Fibroblast of mammary gland (primary cell): ENCODE measurements at places on chromosomes 4 and X.

- no peak for DNase-seq
Measured at GRCh38 chr4:174053895-174054294, 229.6 kb downstream of the FBXO8 start.

GRCh38 chr4:22877486-22878052, 184.8 kb downstream of the GBA3 start:
- DNase-seq, result no peak

DNA sequence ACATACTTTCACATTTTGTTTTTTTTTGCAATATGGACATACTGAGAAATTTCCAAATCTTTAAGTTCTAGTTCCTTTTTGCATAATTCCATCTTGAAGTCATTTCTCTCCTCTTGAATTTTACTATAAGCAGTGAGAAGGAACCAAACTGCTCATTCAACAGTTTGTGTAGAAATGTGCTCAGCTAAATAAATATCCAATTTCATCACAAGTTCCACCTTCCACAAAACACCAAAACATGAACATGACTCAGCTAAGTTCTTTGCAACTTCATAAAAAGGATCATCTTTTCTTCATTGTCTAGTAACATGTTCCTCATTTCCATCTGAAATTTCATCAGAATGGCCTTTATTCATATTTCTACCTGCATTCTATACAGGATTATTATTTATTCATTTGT, 77.3 kb upstream of the FGF13 start:
- DNase-seq, result no peak

DNA sequence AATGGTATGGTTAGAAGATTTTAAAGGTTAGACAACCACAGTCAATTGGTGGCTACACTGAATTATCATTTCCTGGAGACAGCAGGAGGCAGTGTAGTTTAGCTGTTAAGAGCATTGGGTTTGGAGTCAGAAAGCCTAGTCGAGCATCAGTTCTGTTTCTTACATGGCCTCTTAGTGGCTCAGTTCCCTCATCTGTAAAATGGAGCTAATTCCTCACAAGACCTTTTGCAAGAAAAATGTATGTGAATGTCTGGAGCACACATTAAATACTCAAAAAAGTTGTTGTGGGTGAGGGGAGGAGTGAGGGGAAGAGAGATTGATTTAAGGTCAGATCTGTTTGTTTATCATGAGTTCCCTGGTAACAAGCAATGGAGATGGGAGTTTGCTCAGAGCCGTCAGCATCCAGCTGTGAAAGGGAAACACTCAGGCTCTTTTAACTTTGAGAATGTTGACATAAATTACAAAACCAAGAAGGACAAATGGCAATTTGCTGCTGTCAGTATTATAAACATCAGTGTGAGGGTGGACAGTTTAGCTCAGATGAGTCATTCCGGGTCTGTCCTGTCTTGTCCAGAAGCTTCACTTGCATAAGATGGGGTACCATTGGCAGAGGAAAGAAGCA, 98.2 kb upstream of the PGRMC2 start:
- DNase-seq, result peak; percentile 75

DNA sequence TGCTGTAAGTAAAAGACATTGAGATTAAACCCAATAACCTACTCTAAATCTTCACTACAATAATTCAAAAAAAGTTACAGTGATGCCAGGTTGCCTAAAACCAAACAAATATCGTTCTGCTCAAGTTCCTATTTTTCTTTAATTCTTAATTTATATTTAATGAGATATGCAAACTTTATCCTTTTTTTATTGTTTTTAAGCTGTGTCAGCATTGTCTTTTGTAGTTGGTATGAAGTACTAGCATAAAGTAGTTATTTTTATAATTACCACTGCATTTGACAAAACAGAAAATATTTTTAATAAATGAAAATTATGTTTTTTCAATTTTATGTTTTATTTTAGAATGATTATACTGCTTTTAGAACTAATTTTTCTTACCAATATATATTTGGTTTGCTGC, 1431.1 kb upstream of the PCDH7 start:
- DNase-seq, result no peak

DNA sequence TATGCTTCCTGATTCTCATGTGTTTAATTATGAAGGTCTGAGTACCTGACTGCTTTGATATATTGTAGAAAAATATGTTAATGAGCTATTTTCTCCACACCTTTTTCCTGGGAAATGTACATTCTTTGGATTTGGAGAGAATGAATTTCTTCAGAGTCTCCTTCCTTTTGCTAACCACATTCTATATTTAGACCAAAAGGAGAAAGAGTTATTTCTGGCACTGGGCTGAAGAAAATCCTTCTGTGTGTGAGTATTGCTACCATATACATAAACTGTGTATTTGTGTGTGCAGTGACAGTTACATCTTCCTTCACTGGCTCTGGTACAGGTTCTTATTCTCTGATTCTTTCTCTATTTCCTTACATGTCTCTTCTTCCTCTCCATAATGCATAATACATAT, 44.5 kb upstream of the PGRMC2 start:
- no peak for DNase-seq

DNA sequence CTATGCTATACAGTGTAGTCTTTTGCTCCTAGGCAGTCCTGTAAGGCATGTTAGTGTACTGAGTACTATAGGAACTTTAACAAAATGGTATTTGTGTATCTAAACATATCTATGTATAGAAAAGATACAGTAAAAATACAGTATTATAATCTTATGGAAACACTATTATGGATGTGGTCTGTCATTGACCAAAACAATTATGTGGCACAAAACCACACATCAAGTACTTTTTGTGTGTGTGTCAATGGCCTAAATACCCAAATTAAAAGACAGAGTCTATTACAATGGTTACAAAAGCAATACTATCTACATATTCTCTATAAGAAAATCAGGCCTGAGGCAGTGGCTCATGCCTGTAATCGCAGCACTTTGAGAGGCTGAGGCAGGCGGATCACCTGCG, 610.2 kb upstream of the NDST4 start:
- no peak for DNase-seq

- peak; percentile 6 for DNase-seq
Measured at GRCh38 chr4:4763822-4764557, 95.5 kb upstream of the MSX1 start.

GRCh38 chrX:83829874-83830273, 31.1 kb upstream of the CYLC1 start:
- DNase-seq, result no peak

GRCh38 chr4:86961116-86961515, 26.3 kb downstream of the AFF1 start:
- no peak for DNase-seq

- no peak for DNase-seq
Measured at GRCh38 chr4:81989202-81989601, 384.6 kb downstream of the HNRNPD start.

DNA sequence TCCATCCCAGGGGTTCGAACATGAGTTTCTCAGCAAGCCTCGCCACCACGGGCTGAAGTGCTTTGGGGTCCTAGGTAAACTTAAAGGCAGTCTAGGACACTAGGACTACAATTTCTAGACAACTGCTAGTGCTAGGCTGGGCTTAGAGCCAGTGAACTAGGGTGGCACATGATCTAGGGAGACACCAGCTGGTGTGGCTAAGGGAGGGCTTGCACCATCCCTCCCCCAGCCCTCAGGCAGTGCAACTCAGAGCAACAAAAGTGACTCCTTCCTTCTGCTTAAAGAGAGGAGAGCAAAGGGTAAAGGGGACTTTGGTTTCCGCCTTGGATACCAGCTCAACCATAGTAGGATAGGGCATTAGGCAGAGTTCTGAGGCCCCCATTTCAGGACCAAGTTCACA, 162.5 kb upstream of the AFF2 start:
- DNase-seq, result no peak

DNA sequence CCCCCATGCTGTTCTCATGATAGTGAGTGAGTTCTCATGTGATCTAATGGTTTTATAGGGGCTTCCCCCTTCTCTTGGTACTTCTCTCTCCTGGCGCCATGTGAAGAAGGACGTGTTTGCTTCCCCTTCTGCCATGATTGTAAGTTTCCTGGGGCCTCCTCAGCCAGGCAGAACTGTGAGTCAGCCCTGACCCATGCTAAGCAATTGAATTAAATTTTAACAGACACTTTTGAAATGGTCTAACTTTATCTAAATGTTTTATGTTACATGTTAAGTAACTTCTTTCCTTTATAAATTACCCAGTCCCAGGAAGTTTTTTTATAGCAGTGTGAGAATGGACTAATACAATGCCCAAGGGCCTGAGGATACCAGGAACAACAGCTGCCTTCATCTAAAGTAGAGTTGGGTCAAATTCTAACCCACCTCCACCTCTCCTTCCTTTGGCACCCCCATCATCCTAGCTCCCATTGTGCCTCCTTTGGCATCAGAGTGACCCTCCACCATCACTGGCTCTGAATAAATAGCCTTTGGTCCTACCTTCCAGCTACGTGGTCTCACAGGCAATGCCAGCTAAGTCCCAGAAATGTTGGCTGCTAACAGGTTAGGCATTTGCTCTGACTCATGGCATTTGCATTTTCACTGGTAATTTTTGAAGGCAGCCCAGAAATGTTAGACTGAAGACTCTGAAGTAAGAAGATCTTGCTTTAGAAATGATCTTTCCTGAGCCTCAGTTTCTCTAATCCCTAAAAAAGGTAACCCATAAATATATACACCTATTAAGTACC, 182.1 kb downstream of the MOSPD2 start:
- DNase-seq, result no peak

- peak; percentile 41 for DNase-seq
Measured at GRCh38 chr4:169005453-169006099, 4.5 kb downstream of the CBR4 start.

GRCh38 chr4:90171491-90171890, 44.3 kb downstream of the CCSER1 start:
- DNase-seq, result no peak

GRCh38 chr4:87717276-87718031, 67.4 kb downstream of the DMP1 start:
- DNase-seq, result peak; percentile 65

DNA sequence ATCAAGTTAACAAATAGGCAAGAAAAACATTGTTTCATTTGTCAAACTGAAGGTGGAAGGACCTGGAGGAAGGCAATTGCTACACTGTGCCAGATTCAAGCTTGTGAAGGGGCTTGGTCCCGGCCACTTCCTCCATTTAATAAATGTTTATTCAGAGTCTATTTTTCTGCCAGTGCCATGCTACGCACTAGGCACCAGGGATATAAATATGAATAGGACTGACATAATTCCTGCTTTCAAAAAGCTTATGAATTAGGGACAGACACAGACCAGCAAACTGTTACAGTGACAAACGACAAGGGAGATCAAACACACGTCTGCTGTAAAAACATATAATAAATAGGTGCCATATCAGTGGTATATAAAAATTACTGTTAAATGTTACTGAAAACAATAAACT, 571 bp downstream of the TLR6 start:
- no peak for DNase-seq

DNA sequence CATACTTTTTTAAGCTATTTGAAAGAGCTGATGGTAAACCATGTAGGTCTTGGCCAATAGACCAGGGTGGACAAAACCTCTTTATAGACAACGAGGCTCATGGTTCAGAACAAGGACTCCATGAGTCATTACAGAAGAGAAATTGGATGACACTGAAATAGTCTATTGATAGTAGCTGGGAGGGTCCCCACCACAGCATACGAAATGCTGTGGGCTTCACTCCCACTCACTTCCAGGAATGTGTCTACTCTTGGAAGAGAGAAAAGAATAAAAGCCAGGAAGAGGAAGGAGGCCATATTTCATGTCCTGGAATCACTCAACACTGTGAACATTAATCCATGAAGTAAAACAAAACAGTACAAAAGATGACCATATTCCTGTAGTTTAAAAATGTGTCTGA, 82.3 kb upstream of the MXRA5 start:
- peak; percentile 61 for DNase-seq

DNA sequence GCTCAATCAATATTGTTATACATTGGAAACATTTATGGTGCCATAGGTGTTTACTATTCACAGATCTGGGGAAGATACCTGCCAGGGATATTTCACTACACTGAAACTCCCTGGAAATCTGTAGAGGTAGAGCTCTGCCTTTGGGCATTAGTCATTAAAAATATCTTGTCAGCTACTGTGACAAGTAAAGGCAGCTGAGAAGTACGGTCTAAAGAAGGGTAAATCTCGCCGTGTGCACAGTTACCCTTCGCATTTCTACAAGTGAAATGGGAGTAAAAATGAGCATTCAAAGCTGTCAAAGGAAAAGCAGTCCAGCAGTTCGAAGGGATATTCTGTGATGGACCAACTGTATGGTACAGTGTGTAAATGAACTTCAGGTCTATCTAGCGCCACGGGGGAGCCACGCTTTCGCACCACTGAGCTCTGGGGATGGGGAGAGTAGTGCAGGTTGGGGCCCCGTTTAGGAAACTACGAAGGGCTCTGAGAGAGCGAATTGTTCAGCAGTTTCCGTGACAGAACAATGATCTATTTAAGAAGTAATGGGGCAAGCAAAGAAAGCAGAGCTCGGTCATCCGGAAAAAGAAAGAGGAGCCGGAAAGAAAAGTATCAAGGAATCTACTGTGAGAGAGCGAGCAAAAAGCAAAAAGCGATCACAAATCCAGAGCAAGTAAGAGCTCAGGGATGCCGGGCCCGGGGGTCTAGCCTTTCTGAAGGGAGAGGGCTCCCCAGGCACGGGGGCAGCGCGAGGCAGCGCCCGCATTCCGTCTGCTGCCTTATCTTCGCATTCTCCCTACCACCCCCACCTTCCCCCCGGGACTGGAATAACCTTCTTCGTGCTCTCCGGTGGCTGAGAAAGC, 646 bp downstream of the TIGD4 start:
- DNase-seq, result peak; percentile 8

- DNase-seq, result peak; percentile 88
Measured at GRCh38 chr4:158209825-158210807, at the start of gene TMEM144. Gene TMEM144, plus strand, starts transcription at chr4:158210486. Its CDS starts 2,182 bp downstream, at chr4:158212668.

GRCh38 chrX:80011522-80011921, 3.0 kb upstream of the TBX22 start:
- no peak for DNase-seq

- DNase-seq, result peak; percentile 91
Measured at GRCh38 chr4:16969696-16970135, 71.3 kb upstream of the LDB2 start.

DNA sequence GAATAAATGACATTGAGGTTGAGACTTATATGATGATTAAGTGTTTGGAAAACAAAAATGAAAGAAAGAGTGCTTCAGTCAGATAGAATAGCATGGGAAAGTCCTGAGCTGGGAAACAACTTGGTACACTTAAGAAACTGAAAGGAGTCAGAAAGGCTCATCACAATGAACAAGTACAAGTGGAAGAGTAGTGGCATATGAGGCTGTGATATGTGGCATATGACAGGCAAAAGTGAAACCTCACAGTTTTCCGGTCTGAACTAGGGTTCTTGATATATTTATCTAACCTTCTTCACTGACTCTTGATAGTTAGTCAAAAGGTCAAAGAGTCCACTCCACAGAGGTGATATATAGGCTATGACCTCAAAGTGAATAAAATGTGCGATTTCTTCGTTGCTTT, 537.1 kb upstream of the CXorf51A start:
- no peak for DNase-seq
